ENCODE measurements at places on chromosomes 12 and 14.
A peak's percentile ranks its signal among the peaks of the same experiment; 100 is the strongest.

DNA sequence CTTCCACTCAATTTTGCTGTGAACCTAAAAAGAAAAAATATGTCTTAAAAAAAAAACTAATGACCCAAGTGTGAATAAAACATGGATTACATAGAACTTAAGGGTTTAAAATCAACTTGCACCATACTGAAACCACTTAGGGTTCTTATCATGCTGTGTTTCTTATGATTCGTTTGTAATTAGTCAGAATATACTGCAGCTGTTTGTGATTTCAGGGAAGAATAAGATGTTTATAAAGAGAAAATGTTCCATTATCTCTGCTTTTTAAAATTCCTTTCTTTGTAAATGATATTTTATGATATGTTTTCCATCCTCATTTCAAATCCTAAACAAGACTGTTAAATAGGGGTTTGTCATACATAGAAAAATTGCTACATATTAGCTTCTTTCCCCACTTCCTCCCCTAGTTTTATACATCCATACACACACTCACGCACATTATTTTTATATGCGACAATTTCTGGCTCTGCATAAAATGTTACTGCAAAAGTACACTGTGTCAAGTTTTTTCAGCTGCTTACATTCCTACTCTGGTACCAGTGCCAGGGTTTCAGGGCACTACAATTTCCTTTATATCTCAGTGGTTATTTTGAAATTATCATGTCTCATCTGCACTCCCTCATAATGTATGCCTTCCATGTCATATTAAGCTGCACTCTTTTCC lies 275.2 kb upstream of the GARIN6 start:
- no peak for DNase-seq

- DNase-seq = peak; percentile 55
These were observed 482 bp upstream of the IFI27L2 start for GRCh38 chr14:94129758-94130414.

- no peak for DNase-seq
These were observed 52.9 kb downstream of the GXYLT1 start for GRCh38 chr12:42091769-42092168.

DNA sequence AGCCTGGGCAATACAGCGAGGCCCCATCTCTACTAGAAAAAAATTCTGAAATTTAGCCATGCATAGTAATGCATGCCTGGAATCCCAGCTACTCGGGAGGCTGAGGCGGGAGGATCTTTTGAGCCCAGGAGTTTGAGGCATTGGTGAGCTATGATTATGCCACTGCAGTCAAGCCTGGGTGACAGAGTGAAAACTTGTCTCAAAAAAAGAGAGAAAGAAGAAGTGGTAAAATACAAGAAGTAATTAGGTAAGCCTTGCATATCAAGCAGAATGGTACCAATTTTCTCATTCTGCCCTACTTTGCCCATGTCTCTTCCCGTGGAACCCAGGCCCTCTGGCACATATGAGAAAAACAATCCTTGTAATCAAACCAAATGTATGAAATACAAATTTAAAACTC lies 70.7 kb downstream of the SUSD6 start:
- peak; percentile 23 for DNase-seq

GRCh38 chr12:71075743-71076142 lies 82.1 kb downstream of the TSPAN8 start:
- DNase-seq = no peak

DNA sequence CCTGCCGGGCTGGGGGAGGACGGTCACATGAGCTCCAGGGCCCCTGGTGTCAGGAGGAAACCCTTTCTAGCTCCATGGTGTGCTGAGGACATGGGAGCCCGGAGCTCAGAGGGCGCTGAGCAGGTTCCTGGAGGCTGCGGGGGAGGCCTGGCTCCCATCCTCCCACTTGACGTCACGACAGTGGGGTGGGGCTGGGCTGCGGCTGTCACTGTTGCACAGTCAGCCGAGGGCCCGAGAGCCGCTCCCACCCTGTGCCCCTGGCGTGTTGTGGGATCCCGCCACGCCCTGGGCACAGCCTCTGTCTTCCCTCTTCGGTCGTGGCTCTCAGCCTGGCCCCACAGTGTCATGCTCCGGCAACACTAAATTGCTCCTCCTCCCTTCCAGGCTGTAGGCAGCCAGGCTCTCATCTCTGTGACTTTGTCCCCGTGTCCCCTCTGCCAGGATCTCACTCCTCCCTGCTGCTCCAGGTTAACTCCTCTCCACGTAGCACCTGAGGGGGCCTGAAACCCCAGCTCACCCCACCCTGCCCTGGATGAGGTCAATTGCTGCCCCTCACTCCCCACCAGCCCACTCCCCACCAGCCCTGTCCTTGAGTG lies 33.0 kb downstream of the BEGAIN start:
- DNase-seq = peak; percentile 46

DNA sequence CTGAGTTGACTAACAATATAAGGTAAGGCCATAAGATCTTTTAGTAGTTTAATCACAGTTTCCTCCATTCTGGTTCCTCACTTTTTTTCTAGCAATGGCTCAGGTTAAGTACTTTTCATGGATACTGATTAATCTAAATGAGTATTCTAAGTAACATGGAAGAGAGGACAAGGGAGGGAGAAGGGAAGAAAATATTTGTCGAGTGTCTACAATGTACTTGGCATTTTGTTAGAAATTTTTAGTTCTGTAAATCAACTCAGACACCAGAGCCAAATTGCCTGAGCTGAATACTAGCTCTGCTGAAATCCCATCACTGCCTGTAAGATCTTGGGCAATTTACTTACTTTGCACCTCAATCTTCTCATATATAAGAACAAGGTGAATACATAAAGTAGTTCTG lies 20.2 kb downstream of the RERG start:
- no peak for DNase-seq

DNA sequence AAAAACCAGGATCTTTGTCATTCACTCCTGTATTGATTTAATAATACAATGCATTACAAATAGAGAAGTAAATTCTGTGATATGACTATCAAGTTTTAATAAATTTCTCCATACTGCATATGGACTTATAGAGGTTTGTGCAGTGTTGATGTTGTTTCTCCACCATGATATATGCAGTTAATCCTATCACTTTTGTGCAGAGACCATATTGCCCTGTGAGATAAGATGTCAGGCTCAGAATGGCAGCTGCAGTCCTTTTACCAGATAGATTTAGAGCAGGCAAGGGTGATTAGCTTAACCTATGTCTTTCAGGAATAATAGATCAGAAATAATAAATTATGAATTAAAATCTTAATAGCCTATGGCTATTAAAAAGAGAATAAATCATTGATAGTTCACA lies 38.6 kb upstream of the KCNJ8 start:
- DNase-seq = peak; percentile 38

- no peak for DNase-seq
These were observed 25.3 kb upstream of the STRN3 start for GRCh38 chr14:31051511-31051910.

- no peak for DNase-seq
These were observed 73.0 kb downstream of the RAD51B start for GRCh38 chr14:67892466-67893100.

- DNase-seq = no peak
These were observed 116.3 kb downstream of the ZFP36L1 start for GRCh38 chr14:68676511-68676943.

DNA sequence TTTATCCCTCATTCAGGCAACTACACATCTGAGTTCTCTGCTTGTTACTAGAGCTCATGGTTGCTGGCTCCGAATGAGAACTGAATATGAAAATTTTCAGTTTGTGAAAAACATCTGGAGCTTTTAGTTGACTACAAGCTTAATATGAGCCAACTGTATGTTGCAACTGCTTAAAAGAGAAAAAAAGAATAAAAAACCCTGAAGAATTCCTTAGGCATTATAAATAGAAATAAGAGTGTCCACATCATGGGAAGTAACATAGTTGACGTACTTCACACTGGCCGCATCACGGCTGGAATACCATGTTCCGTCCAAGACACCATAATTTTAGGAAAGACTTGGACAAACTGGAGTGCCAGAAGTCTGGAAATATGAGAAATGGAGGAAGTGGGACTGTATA lies 57.9 kb downstream of the PDE3A start:
- DNase-seq = no peak

DNA sequence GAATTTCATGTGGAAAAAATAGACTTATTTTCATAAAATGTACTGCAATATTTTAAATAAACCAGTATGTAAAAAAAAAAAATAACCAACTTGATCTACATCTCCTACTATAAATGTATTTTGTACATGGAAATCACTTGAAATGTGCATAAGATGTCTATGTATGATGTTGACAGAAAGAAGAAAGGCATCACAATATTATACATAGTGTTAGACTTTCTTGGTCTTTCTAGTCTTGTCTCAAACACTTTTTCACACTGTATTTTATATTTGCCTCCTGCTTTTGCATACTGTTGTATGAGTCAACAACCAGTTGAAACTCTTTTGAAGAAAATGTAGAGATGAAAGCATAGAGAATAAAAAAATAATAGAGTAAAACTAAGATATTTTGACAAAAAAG lies 352.4 kb upstream of the MGAT4C start:
- no peak for DNase-seq

DNA sequence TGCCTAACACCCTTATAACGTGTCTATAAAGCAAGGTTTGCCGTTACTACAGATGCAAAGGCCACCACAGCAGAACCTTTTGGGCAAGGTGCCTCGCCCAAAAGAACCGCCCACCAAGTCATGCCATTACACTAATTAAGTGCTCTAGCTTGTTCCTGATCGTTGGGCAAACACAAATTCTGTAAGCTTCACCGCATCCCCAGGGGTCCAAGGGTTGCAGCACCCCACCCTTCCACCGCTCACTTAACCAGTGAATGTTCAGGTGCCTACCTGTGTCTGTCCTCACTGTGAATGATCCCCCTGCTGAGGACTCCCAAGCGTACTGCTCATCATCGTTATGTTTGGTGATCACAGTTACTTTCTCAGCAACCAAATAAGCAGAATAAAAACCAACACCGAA lies 1.4 kb downstream of the HSP90AA1 start:
- DNase-seq = no peak

DNA sequence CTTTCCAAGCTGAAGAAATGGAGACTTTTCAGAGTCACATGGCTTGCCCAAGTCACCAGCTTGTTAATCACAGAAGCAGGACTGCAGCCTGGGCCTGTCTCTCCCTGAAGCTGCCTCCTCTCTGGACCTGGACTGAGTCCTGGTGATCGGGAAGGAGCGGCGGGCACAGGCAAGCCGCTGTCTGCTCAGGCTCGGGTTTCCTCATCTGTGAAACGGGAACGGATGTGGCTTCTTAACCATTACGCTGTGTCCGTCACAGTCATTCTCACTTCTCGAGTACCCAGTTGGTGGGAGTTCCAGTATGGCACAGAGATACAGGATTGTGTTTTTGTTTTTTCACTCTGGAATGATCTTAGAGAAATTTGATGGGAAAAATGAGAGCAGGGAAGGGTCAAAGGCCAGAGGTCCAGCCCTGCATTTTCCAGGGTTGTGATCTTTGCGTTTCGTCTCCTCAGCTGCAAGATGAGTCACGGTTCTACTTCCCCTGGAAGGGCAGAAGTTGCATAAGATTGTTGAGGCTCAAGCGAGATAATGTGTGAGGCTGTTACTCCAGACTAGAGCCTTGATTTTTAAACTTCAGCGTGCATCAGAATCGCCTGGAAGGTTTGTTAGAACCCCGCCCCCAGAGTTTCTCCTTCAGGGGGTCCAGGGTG lies 7.6 kb upstream of the LRTM2 start:
- DNase-seq = peak; percentile 82

DNA sequence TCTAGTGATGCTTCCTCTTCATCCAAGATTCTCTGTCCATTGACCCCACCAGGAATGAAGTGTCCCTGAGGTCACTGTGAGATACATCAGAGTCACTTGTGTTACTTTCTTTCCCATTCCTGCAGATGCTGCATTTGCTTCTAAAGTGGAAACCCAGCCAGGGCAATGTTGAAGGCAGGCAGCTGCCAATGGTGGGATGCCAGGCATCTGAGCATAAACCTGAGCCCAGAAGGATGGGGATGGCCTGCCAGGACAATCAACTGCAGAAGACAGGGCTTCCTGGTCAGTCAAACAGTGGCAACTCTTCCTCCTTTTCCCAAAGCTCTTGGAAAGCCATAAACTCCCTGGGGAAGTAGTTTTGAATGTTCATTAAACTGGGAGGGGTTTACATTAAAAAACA lies 178.0 kb upstream of the TMEM132C start:
- no peak for DNase-seq

DNA sequence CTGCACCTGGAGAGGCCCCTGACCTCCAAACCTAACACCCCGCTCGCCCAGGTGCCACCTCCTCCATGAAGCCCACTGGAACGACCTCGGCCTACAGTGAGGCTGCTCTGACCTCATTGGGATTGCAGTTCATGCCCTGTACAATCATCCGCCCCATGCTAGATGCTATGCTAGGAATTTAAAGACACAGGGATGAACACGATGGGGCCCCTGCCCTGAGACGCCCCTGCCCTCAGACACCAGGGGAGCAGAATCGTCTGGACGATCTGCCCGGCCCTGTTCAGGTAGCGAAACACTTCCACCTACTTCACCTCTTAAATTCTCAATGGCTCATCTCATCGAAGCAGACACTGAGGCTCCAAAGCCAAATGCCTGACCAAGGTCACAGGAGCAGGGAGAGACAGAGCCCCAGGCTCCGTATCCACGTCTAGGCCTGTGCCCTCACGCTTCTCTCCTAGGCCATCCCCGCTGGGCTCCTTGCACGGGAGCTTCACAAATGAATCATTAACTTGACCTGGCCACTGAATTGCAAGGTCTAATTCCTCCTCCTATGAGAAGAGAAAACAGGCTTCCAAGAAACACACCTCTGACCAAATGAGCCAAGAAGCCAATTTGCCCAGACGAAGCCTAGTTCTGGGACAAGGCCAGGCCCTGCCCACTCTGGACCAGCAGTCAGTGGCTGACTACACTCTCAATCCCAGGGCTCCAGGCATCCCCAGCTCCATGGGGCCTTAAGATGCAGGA lies 35.2 kb downstream of the SCARB1 start:
- no peak for DNase-seq

GRCh38 chr12:124233846-124234640 lies 60.9 kb upstream of the RFLNA start:
- DNase-seq = peak; percentile 12

- no peak for DNase-seq
These were observed 48.6 kb upstream of the RHOJ start for GRCh38 chr14:63155511-63156185.

GRCh38 chr14:58755031-58755925 lies 117.5 kb downstream of the DACT1 start:
- DNase-seq = no peak

GRCh38 chr14:88256997-88257950 lies 65.8 kb downstream of the KCNK10 start:
- peak; percentile 53 for DNase-seq

DNA sequence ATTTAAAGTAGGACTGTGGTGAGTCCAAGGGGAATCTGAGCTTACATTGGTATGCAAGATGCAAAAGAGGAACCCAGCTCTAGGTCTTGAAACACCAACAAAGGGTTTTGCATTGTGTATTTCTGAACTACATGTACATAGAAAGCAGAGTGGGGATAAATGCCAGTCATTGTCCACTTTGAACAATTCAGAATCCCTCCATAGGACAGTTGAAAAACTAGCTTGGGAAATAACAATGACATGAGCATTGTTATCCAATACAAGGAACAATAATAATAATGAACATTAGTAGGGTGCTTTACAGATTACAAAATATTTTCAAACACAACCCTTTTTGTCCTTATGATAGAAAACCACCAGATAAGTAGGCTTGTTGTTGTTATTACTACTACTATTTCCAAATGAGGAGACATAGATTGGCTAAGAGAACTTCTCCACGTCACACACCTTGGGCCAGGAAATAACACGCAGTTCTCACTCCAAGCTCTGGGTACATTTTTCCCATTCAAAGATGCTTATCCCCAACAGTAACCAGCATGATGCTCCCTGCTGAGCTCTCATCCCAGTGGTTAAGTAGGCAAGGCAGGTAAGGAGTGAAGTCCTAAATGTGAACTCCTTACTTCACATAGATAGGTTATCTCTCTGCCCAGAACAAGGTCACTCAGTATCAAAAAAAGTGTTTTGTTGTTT lies 51.7 kb upstream of the RASSF8 start:
- peak; percentile 9 for DNase-seq
